ENCODE measurements at places on chromosomes 11 and 22. TPM values are rescaled to one million over a fixed set of nuclear protein-coding genes. Genes with fewer than 3 reads are reported as not detected.

DNA sequence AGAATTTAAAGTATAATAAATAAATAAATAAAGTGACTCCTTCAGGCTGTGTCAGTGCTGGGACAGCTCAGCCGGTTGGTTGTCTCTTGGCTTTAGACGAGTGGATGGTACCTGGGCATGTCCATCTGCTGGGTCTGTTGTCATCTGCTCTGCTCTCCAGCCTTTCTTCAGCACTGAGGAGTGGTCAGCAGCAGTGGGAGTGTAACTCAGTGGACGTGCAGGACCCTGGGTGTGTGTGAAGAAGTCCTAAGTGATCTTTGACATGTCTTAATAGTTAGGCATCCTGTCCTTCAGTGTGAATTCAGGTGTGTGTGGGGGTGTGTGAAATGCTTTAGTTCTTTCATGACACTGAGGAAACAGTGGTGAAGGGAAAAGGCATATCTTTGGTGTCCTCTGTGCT, 24.3 kb downstream of the AMOTL1 start:
- no peak for DNase-seq

APOBEC3B gene
- total RNA-seq = 6.4 TPM

GRCh38 chr11:87917111-87917510, 258.1 kb downstream of the RAB38 start:
- DNase-seq = no peak

GRCh38 chr11:1701091-1701807, 4.3 kb downstream of the KRTAP5-6 start:
- DNase-seq = no peak

ADAMTS8 gene
- not detected for total RNA-seq

GRCh38 chr11:90414221-90414620, 191.4 kb upstream of the CHORDC1 start:
- DNase-seq = no peak

DNA sequence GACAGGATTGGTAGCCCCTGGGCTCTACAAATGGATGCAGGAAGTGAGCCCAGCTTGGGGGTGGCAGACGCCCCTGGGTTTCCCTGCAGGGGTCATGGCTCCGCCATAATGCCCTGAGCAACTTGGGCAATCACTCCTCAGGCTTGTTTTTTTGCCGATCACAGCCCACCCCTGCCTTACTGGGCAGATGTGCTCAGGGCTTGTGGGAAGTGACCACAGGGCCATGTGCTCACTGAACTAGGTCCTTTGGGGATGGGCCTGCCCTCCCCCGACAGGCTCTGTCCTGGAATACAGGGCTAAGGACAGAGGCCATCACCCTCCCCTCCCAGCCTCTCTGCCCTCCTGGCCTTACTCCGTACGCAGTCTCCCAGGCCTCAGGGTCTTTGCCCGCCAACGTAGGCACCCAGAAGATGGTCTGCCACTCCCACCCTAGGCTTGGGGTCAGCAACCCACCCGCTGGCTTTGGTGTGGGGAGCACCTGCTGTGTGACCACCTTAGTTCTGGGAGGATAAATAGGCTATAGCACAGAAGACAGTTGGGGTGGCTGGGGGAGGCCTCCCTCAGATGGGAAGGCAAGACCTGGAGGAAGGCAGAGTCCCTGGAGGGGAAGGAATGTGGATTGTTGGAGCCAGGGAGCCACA, 3.8 kb downstream of the RPLP2 start:
- no peak for DNase-seq

JAM3 gene
- total RNA-seq = 35.9 TPM

CFAP300 gene
- not detected for total RNA-seq

GRCh38 chr11:32420937-32421901, 14.1 kb downstream of the WT1 start:
- DNase-seq = no peak

FOLR1 gene
- 1.4 TPM for total RNA-seq

DNA sequence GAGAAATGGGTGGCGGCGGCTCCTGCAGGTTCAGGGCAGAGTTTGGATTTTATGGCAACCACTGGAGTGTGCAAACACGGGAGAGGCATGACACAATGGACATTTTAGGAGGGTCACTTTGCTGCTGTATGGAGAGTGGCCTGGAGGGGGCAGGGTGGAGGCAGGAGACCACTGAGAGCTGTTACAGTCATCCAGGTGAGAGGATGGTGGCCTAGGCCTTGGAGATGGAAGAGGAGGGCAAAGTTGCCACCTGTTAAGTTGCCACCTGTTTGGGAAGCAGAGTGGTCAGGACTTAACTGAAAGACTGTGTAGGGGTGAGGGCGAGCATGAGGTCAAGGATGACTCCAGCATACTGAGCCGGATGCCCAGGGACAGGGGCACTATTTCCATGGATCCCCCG, 2.3 kb upstream of the RAD9A start:
- peak; percentile 53 for DNase-seq

DNA sequence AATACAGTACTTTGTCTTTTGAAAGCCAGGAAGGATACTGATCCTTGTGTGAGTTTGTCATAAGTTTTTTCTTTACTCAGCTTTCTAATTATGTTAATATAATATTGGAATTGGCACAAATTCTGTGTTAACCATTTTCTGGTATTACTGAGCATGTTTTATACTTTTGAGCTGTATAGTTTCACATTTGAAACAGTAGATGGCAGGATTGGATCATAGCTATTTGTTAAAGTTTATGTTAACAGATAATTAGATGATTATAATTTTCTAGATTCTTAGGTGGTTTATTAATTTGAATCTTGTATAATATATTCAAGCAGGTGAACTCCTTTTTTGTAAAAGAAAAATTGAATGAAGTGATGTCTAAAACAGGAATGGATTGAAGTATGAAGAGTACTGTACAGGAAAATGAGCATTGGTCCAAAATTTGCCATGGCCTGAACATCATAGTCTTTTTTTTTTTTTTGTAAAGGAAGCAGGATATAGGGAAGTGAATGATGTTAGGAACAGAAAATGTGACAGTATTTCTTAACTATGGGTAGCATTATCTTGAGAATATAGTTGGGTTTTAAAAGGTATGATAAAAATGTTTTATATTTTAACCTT, 102.0 kb downstream of the CYP2R1 start:
- peak; percentile 40 for DNase-seq

- DNase-seq = no peak
Observed at GRCh38 chr22:19358195-19358594, 66.7 kb upstream of the CLTCL1 start.

GRCh38 chr11:15379483-15379882, 264.8 kb downstream of the INSC start:
- no peak for DNase-seq

Data from G401 (cell line).